Hematopoietic multipotent progenitor cell (in vitro differentiated cells): ENCODE measurements at places on chromosomes 2 and 18.

- DNase-seq: no peak
Measured at GRCh38 chr2:5391362-5391761, 300.8 kb upstream of the SOX11 start.

DNA sequence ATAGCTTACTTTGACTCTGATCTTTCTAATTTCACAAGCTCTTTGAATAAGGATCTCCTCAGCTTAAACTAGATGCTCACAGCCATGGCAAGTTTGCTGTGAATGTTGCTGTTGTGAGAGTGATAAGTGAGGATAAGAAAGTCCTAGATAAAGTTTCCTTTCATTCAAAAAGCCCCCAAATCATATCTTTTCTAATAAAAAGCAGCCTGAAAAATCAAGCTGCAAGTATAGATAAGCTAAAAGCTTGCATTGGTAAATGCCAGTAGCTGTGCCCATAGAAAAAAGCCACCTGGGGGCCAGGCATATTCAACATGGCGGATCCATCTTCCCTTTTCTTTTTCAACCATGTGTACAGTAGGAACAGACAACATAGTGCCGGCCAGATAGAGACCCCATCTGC is 4.3 kb downstream of the NLRC4 start:
- DNase-seq: no peak

- DNase-seq: no peak
Measured at GRCh38 chr18:77068321-77069312, 64.0 kb downstream of the MBP start.

DNA sequence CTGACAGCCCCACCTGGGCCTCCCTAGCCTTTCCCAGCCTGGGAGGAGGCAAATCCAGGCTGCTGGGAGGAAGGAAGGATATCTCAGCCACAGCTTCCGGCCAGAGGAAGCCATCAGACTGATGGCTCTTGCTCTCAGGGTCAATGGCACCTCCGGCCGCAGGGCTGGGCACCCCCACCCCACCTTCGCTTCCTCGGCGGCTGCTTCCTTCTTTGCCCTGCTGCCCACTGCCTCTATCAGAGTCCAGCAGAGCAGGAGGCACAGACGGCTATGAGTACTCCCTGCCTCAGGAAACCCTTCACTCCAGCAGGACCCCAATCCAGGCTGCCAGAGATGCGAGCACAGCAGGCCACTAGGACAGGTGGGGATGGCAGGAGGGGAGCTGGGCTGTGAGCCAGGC is 3.3 kb downstream of the SEMA4C start:
- no peak for DNase-seq

DNA sequence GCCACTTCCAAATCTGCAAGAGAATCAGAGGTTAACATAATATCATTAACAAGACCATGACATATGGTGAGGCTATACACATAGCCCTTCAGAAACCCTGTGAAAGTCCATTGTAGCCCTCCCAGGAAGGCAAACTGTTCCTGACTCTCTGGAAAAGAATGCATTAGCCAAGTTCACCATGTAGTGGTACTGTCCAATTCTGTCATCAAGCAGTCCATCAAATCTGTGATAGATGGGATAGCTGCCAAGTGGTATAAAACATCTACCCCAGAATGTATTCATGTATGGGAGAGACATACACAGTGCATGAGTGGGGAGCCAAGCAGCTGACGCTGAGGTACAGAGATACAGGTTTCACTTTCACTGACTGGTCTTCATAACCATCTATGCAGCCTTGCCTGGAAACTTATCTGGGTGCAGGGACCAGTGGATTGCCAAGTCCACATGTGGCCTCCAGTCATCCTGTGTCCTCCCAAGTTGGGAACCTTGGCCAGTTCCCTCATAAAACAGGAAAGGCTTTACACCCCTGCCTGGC is 281.1 kb downstream of the MBD2 start:
- DNase-seq: no peak

DNA sequence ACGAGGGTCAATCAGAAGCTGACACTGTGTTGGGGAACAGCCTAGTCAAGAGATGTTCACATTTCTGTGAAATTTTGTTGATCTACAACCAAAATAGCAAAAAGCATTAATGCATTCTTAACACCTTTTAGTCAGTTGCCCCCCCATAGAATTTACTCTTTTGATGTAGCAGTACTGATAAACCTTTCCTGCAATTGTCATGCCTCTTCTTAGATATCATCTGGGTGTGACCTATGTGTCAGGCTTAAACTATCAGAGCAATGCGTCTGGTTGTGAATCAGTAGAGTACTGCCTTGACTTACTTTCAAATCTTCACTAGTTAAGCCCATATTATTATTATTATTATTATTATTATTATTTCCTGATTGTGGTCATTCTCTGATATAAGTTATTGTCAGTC is 61.9 kb downstream of the GREB1L start:
- no peak for DNase-seq

DNA sequence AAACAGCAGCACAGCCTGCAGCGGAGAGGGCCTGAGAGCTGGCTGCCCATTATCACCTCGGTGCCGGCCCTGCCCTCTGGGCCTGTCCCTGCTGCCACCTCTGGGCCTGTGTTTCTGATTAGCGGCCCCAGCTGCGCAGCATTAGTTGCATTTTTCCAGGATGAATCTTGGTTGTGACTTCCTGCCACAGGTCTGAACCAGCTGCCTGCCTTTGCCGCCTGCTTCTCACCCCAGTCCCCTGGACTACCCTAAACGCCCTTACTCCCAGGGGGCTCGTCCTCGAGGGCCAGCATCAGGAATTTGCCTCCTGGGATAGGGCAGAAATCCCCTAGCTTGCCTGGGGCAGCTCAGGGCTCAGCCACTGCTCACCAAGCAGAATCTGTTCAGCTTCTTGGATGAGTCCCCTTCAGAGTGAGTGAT is 342.8 kb downstream of the DYSF start:
- no peak for DNase-seq

GRCh38 chr2:202378001-202378400 is 1.9 kb downstream of the BMPR2 start:
- DNase-seq: no peak

- no peak for DNase-seq
Measured at GRCh38 chr2:98311771-98312545, 34.3 kb upstream of the CNGA3 start.

GRCh38 chr2:232574674-232575403 is 24.4 kb downstream of the EIF4E2 start:
- no peak for DNase-seq

- DNase-seq: no peak
Measured at GRCh38 chr18:48615566-48616401, 77.0 kb downstream of the CTIF start.

GRCh38 chr2:101872480-101872879 is 119.3 kb upstream of the IL1R2 start:
- DNase-seq: no peak

- no peak for DNase-seq
Measured at GRCh38 chr2:126850940-126851339, 47.8 kb upstream of the TEX51 start.

GRCh38 chr18:6255116-6255705 is 159.5 kb downstream of the L3MBTL4 start:
- DNase-seq: peak; percentile 12

DNA sequence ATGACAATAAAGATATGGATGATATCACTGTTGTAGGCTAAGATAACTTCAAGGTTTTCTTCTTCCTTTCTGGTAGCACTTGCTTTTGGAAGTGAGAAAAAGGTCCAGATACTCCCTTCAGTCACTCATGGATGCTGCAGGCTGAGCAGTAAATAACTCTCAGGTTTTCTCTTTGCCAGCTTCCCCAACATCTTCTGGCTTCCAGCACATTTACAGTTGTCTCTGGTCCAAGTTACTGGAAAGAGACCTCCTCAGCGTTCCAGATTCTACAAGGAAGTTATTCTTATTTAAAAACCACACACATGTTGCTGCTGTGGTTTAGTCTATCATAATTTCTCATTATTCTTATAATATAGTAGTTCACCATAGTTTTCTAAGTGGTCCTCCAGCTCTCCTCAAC is 383.4 kb downstream of the PLCL1 start:
- no peak for DNase-seq

DNA sequence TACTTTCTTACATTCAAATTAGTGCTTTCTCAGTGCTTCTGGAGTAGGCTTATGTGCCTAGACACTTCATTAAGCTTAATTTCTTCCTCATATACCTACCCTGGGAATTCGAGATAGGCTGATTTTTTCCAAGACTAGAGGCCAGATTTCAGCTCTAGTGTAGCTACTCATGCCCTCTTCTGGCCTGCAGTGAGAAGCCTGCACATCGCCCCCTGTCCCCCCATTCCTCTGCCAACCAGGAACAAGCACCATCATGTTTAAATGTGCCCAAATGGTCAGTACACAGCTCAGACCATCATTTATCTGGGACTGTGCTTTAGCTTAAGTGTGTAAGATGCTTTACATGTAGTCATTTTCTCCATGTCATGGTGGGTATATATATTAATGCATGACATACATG is 1218.8 kb upstream of the LRRTM1 start:
- DNase-seq: no peak

GRCh38 chr18:21777814-21778213 is 37.2 kb downstream of the MIB1 start:
- DNase-seq: no peak

DNA sequence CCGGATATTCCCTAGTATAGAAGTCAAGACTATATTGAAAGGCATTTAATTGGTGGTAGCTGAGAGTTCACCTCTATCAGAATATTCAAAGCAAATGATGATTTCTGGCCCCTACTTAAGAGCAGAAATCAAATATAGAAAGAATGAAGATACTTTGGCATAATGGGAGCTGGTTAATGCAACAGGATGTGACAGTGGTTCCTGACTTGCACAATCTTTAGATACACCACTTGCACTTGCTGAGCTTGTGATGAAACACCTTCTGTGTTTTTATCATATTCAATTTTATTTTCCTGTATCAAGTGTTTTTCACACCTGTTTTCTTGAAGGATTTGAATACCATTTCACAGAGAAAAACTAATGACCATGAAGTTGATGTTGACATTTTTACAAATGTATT is 124.1 kb upstream of the CDH19 start:
- DNase-seq: peak; percentile 14

DNA sequence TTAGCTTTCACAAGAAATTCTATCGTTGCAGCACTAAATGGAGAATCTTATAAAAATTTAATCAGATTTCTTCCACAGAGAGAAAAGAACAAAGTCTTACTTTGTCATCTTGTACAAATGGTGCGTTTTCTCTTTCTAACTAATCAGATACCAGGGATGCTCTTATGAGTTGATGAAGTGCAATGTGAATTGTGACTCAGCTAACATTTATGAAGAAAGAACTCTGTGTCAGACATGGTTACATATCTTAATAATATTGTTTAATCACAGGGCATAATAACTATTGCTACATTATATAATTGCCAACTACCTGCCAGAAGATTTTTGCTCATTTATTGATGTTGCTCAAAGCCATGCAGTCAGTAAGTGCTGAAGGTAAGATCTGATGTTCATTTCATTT is 465.0 kb downstream of the CCDC85A start:
- DNase-seq: no peak

- no peak for DNase-seq
Measured at GRCh38 chr2:128624956-128625355, 306.3 kb upstream of the HS6ST1 start.

GRCh38 chr2:42060028-42060427 is 12.2 kb downstream of the PKDCC start:
- DNase-seq: no peak

DNA sequence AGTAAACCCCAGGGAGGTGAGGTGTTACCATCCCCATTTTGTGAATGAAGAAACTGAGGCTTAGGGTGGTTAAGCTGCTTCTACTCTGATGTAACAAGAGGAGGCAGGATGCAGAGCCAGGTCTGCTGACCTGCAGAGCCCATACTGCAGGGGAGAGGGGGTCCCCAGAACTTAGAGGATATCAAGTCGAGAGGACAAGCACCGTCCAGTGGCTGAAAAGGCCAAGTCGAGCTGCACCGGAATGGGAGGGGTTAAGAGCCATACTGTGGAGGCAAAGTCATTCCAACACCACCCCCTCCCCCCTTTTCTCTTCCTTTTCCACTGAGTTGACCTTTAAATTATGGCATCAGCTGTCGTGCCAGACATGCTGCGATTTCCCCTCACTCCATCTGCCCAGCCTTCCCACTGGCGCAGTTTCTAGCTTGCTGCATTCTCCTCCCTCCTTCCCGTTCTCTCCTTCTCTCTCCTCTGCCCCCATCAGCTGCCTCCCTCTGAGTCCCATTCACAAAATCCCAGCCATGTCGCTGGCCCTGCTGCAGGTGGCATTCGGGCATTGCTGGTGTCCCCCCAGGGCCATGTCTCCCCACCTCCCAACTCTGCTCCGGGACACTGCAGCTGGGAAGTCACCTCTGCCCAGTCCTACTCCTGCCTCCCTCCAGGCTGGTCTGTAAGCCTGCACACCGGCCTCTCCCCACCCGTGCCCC is 346.9 kb downstream of the DYSF start:
- no peak for DNase-seq

- no peak for DNase-seq
Measured at GRCh38 chr2:26959331-26959730, 11.1 kb upstream of the MAPRE3 start.

GRCh38 chr2:52960881-52961280 is 806.7 kb upstream of the CHAC2 start:
- no peak for DNase-seq

DNA sequence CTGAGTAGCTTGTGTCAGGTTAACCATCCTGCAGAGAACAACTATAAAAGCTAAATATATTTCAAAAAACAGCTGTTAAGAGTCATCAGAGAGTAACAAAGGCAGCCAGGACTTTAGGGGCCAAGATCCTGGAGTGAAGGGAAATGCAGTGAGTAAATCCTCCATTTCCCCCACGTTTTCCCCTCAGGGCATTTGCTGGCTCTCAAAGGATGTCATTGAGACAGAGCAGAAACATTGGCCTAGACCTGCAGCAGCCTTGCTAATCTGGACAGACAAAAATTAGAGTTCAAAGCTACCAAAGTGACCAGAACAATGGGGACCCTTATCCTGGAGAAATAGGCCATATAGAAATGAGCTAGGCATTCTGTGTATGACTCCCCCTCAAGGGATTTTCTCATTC is 21.1 kb upstream of the KLHL29 start:
- no peak for DNase-seq

DNA sequence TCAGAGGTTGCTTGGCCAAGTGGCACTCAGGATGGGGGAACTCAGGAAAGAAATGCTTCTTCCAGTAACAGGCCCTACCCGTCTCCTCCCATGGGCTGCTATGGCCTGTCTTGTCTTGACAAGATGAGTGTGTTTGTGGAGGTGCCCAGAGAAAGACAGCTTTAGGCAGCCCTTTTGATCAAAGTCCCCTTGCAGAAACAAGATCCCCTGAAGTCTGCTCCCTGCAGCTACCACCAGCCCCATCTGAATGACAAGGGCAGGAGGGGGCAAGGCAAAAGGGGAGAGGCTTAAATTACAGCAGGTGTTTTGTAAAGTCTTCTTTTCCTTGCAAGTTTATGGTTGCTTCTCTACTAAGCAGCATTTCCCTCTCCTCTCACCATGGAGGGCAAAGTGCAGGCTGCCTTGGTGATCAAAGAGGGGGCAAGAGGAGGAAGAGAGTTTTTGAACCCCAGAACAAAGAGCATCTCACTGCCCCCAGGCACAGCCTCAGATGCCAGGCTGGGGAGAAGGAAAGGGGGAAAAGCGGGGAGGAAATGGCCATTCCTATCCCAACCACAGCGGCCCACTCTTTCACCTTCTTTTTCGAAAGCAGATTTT is 6.7 kb downstream of the EVA1A start:
- no peak for DNase-seq

GRCh38 chr2:194155431-194155830 is 1501.6 kb upstream of the SLC39A10 start:
- DNase-seq: no peak
